ENCODE measurements at places on chromosomes 3 and 15. TPM values are rescaled to one million over a fixed set of nuclear protein-coding genes. Genes with fewer than 3 reads are reported as not detected.

Gene GOLGA6A
- total RNA-seq = not detected

Gene ST8SIA2
- not detected for total RNA-seq

Gene GRAMD1C
- not detected for total RNA-seq

Gene DUOXA2
- not detected for total RNA-seq

DNA sequence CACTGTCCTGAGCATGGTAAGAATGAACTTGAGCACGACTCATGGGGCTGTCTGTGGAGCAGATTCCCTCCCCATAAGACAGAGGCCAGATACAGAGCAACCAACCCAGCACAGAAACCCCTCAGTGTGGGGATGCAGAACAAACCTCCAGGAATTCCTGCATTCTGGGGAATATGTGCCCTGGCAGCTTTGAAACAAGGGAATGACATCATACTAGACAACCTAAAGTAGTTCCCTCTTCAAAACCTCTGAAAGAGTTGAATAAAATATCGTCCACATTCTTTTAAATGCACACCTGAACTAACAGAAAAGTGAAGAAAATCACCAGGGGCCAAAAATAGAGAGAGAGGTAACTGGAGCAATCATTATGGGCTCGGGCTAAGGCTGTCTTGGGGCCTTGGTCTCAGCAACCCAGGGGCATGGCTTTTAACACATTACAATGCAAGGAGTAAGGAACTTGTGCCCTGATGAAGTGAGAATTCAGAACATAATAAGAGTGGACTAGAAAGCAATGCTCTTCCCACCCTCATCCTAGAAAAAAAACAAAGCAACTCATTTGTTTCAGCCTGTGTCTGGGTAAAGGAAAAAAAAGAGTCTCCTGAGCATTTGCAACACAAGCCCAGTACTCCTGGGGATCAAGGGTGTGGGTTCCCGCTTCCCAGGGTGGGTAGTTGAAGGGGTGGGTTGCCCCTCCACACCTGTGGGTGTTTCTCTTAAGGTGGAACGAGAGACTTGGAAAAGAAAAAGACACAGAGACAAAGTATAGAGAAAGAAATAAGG, 43.9 kb downstream of the ADIPOQ start:
- H3K4me1 ChIP-seq = peaks cover 32% of the 10 kb centered on the region
- no peak overlapping the region for H3K4me3 ChIP-seq
- H3K27ac ChIP-seq = peak overlapping the region; percentile 56

- no peaks in the 10 kb centered on the region for H3K27me3 ChIP-seq
- DNase-seq = no peak
- H3K4me1 ChIP-seq = peaks cover 5% of the 10 kb centered on the region
- no peak overlapping the region for H3K27ac ChIP-seq
These were observed 12.3 kb downstream of the ETFA start for GRCh38 chr15:76298986-76299385.

DNA sequence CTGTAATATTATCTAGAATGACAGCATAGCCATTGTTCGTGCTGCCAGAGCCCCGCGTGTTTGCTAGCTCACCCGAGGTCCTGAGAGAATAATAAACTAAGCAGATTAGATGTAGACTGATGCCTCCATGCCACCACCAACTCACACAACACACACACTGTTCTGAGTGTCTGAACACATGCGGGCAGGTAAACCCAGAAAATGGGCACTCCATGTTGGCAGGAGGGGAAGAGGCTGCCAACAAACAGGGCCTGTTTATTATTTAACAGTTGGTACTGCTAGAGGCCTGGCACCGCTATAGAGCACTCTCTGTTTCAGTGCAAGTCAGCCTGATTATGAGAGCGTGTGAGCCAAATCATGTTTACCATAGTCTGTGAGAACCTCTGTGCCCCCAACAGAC, 299.0 kb downstream of the ZBTB20 start:
- H3K36me3 ChIP-seq = no peaks in the 10 kb centered on the region
- DNase-seq = no peak
- H3K4me1 ChIP-seq = no peaks in the 10 kb centered on the region
- no peak overlapping the region for H3K27ac ChIP-seq
- H3K27me3 ChIP-seq = no peaks in the 10 kb centered on the region
- no peak overlapping the region for H3K4me3 ChIP-seq

- H3K4me3 ChIP-seq = no peak overlapping the region
- H3K36me3 ChIP-seq = no peaks in the 10 kb centered on the region
- no peak overlapping the region for H3K27ac ChIP-seq
- no peak for DNase-seq
- no peaks in the 10 kb centered on the region for H3K4me1 ChIP-seq
These were observed 194.2 kb downstream of the EBLN2 start for GRCh38 chr3:73255609-73256029.

DNA sequence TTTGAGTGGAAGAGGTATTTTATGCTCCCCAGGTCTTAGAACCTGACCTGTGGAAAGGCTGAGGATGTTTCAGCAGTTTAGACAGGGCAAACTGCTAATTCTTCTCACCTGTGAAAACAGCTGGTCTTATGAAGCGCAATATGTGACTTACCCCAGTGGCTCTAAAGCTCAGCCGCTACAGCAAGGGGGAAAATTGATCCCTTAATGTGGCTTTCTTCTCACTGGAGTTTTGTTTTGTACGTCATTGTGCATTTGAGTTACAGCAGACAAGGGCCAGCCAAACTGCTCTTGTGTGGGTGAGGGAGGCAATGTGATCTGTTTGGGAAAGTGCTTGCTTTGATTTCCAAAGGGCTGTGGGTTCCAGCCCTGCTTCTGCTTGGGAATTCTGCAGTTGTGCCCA, 293.4 kb upstream of the LRRFIP2 start:
- H3K4me3 ChIP-seq = no peak overlapping the region
- peaks cover 21% of the 10 kb centered on the region for H3K27me3 ChIP-seq
- no peak overlapping the region for H3K27ac ChIP-seq

DNA sequence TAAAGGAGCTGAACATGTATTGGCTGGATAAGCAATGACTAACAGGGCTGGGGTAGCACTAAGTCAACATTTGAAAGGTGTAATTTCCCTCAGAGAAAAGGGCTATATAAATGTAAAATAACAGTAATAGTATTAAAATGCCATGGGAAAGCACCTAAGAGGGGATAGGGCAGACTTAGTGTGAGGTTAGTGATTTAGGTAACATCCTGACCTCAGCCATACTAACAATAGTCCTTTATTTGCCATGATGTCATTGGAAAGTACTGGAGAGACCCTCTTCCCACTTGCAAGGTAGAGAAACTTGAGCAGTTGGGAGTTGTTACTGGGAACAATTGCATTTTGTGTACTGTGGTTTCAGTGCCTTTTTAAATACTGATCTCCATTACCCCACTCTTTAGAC, 103.4 kb downstream of the LSAMP start:
- no peaks in the 10 kb centered on the region for H3K27me3 ChIP-seq
- H3K4me1 ChIP-seq = no peaks in the 10 kb centered on the region
- H3K27ac ChIP-seq = no peak overlapping the region

GRCh38 chr3:167866331-167866730, 130.8 kb downstream of the SERPINI1 start:
- H3K27ac ChIP-seq = no peak overlapping the region
- DNase-seq = no peak
- no peaks in the 10 kb centered on the region for H3K36me3 ChIP-seq

DNA sequence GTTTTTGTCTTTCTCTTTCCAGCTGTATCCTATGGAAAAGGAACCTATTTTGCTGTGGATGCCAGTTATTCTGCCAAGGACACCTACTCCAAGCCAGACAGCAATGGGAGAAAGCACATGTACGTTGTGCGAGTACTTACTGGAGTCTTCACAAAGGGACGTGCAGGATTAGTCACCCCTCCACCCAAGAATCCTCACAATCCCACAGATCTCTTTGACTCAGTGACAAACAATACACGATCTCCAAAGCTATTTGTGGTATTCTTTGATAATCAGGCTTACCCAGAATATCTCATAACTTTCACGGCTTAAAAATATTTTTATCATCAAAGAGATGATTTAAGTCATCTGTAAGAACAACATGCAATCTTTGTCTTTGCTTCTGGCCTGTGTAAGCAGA, 44.9 kb upstream of the PARP14 start:
- H3K27me3 ChIP-seq = no peaks in the 10 kb centered on the region
- H3K4me1 ChIP-seq = peaks cover 4% of the 10 kb centered on the region
- no peak overlapping the region for H3K27ac ChIP-seq
- no peak for DNase-seq

DNA sequence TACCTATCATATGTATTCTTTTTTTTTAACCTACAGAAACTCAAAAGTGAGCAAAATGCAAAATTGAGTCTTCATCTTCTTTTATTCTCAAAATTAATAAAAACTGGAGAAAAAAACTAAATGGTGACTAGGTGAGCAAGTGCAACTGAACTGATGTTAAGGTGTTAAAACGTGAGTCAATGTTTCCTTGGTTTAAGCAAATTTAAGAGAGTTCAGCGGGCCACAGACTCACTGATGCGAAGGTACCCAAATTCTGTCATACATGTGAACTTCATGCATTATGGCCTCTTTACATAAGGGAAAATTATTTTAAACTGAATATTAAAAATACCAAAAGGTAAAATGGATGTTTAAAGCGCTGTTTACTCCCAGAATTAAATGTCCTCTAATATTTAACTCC, 206.6 kb downstream of the FOXP1 start:
- peaks cover 25% of the 10 kb centered on the region for H3K27me3 ChIP-seq
- no peak for DNase-seq
- peaks cover 17% of the 10 kb centered on the region for H3K4me1 ChIP-seq

All from activated CD4-positive, alpha-beta T cell treated with anti-CD3 and anti-CD28 coated beads, Interleukin-2, amount 10 ng/mL, durations not matched to agents 24 days and 14 days (primary cell).